ENCODE measurements at places on chromosomes 4 and X.

GRCh38 chr4:126489826-126490463 lies 1142.8 kb upstream of the INTU start:
- DNase-seq = no peak

DNA sequence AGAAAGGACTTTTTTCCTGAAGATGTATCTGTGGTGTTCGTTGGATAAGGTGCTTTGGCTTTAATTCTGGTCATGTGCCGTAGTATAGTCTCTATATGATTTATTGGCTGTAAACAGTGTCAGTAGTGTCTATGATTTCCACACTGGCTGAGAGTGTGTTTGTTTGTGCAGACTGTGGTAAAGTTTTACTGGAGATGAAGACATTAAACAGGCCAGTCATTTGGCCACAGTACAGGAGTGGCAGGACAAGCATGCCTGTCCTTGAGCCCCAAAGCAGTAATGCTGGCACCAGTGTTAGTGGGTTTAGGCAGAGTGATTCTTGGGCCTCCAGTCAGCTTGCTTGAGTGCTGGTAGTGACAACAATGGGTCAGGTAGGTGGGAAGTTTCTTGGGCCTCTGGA lies 1023.9 kb upstream of the GRID2 start:
- no peak for DNase-seq

GRCh38 chrX:139795196-139795595 lies 87.2 kb upstream of the MCF2 start:
- DNase-seq = no peak

DNA sequence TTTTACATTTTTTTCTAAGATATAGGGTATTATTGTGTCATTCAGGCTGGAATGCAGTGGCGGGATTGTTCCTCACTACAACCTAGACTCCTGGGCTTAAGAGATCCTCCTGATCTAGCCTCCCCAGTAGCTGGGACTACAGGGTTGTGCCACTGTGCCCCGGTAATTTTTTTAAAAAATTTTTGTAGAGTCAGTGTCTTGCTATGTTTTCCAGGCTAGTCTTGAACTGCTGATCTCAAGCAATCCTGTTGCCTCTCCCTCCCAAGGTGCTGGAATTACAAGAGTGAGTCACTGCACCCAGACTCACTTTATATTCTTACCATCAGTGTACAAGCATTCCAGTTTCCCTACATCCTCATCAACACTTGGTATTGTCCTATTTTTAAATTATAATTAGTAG lies 156.4 kb upstream of the GYPA start:
- DNase-seq = no peak

- DNase-seq = no peak
Measured at GRCh38 chrX:71147496-71148277, 3.0 kb downstream of the NLGN3 start.
